ENCODE measurements at places on chromosomes 7 and 10. TPM values are rescaled to one million over a fixed set of nuclear protein-coding genes. Genes with fewer than 3 reads are reported as not detected.

GRCh38 chr7:36741866-36742265, 17.6 kb upstream of the AOAH start:
- no peak for DNase-seq

DNA sequence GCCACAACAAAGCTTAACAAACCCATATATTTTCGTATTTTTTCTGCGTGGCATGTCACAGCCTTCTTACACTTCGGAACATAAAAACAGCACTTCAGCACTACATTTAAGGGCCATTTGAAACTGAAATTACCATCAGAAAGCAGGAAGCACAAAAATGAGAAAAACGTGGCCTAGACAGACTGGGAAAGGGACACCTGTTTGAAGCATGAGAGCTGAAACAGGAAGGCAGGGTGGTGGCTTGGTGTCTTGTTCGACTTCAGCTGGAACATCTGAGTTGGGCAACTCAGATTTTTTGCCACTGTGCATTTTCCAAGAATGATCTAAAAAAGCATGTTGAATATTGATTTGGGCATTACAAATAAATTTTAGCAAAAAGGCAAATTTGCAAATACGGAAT, 243.2 kb downstream of the ELMO1 start:
- no peak for DNase-seq

- DNase-seq = no peak
Measured at GRCh38 chr10:48885376-48885775, 54.3 kb downstream of the LRRC18 start.

GRCh38 chr10:23157691-23158369, 34.3 kb upstream of the PTF1A start:
- peak; percentile 49 for DNase-seq

- DNase-seq = no peak
Measured at GRCh38 chr7:121576148-121576917, 180.2 kb upstream of the FAM3C start.

GRCh38 chr7:117118579-117119180, 165.4 kb downstream of the ST7 start:
- no peak for DNase-seq

DNA sequence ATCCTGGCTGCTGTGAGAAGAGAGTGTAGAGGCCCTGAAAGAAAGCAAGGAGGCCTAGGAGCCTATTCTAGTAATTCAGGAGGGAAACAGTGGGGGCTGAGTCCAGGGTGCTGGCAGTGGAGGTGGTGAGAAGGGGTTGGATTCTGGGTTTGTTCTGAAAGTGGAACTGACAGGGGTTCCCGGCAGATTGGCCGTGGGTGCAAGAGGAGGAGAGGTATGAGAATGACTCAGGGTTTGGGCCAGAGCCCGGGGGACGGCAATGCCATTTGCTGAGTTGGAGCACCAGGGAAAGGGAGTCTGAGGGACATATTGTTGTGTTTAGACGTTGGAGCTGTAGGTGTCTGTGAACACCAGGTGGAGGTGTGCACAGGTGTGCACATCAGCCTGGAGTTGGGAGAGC, 38.5 kb downstream of the NPTX2 start:
- DNase-seq = no peak

GRCh38 chr10:108363576-108363975, 1199.1 kb upstream of the SORCS1 start:
- no peak for DNase-seq

GRCh38 chr10:89555688-89556445, 20.5 kb upstream of the SLC16A12 start:
- DNase-seq = no peak

- no peak for DNase-seq
Measured at GRCh38 chr10:69953851-69954250, 98.8 kb upstream of the MACROH2A2 start.

DNA sequence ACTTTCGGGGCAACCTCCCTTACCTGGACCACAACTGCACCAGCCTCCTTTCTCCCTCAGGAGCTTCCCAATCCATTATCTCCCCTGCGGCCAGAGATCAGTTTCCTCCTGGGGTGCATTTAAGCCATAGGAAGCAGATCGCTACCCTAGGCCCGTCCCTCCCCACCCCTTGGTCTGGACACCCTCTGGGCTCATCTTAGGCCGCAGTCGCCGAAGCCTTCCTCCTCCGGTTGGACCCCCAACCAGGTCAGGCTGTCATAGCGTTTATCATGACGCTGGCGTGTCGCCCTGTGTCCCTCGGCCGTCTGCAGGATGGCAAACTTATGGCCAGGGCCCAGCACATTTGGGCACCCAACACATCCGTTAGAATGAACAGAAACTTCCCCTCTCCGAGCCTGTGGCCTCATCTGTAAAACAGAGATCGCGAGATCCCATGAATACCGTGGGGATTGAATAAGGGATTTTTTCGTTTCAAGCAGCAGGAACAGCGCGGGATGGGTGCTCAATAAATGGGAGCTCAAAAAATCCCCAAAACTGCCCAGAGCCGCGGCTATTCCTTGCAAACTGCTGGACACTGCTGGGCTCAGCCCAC, 669 bp upstream of the AP5Z1 start:
- DNase-seq = no peak

GRCh38 chr7:11605749-11606148, 226.2 kb downstream of the THSD7A start:
- no peak for DNase-seq

DNA sequence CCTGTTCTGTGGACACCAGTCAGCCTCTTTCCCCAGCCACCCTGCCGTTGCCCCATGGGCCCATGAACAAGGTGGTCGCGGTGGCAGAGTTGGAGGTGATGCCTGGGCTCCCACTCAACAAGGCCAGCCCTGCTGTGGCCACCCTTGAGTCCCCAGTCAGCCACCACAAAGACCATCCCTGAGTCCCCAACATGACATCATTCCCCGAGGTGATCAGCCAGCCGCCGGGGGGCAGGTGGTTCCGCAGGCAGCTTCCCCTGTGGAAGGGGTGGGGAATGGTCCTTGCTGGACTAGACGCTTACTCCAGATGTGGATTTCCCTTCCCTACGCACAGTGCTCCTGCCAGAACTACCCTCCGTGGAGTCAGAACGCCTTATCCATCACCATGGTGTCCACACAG, 271.7 kb downstream of the PTPRN2 start:
- no peak for DNase-seq

GRCh38 chr7:74271742-74272141, 17.5 kb upstream of the CLIP2 start:
- no peak for DNase-seq

DNA sequence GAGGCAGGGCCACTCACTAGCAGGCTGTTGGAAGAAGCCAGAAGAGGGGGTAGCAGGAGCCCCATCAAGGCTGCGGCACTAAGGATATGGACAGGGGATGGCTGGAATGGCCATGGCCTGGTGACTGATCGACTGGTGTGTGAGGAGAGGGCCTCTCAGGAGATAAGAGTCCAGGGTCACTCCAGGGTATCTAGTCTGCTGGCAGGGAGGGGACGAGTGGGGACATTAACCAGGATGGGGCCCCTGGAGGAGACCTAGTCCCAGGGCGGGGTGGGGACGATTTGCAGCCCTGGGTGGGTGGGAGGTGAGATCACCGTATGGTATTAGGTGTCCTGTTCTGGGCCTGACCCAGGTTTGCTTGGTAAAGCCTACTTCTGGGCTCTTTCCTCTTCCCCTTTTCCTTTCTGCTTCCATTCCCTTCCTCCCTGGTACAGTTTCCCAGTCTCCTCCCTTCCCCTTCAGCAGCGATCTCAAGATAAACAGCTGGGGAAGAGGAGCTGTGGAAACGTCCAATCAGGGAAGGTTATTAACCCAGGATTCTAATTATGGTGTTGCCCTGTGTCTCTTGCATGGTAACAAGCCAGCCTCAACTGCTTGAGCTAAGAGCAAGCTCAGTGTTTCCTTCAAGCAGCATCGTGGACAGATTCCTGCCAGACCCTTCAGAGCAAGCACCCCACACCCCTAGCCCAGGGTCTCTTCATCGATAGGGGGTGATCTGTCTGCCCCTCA, 233.2 kb downstream of the RPS24 start:
- no peak for DNase-seq

GRCh38 chr7:66720561-66720960, 20.0 kb upstream of the RABGEF1 start:
- DNase-seq = no peak

- DNase-seq = no peak
Measured at GRCh38 chr7:40836218-40836617, 701.4 kb downstream of the SUGCT start.

DNA sequence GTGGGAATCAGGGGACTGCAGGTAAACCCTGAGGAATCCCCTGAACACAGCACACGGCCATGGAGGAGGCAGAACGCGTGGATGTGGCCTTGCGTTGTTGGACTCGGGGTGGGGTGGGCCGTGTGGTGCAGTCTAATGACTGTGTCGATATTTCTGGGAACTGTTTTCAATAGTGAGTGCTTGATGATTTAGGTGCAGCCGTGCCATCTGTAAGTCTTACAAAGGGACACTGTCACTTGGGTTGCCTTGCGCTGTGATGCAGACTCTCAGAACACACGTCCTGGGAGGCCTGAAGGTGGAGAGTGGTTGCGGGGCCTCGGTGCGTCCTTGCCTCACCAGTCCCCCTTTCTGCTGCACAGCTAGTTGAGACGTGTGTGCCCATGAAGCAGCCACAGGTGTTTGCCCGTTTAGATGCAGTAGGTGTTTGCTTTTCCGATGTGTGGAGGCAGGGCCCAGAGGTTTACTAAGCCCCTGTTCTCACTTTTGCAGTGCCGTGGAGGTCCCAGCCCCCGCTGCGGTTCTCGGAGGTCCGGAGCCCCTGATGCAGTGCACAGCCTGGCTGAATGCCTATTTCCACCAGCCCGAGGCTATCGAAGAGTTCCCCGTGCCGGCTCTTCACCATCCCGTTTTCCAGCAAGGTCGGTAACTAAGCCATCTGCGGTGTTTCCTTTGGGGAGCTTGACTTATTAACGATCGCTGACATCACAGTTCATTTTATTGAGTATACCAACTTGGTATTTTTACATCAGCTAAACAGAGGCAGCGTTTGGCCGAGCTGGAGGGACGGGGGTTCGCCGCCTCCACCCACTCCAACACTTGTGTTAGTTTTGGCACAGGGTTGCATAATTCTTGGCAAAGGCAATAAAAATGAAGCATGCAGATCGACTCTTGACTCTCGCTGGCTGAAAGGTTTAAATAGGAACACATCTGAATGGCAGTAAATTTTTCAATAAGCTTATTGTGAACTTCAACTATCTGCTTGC, 240.7 kb downstream of the MGMT start:
- DNase-seq = no peak

Gene ATOH7
- 0.88 TPM for total RNA-seq

Gene CPSF4
- 32.6 TPM for total RNA-seq

Gene ZNF487
- 0.66 TPM for total RNA-seq

Gene SMO
- 15.5 TPM for total RNA-seq
